ENCODE measurements at places on chromosomes 3 and 15. TPM values are rescaled to one million over a fixed set of nuclear protein-coding genes. Genes with fewer than 3 reads are reported as not detected.

- no peak for DNase-seq
- no peak overlapping the region for H3K27ac ChIP-seq
- H3K27me3 ChIP-seq, result no peaks in the 10 kb centered on the region
- H3K36me3 ChIP-seq, result no peaks in the 10 kb centered on the region
- H3K4me1 ChIP-seq, result no peaks in the 10 kb centered on the region
These were observed 62.2 kb downstream of the PYDC2 start for GRCh38 chr3:191523148-191523547.

- no peaks in the 10 kb centered on the region for H3K4me1 ChIP-seq
- no peaks in the 10 kb centered on the region for H3K27me3 ChIP-seq
- no peak for DNase-seq
- no peak overlapping the region for H3K4me3 ChIP-seq
These were observed 38.9 kb downstream of the MYL3 start for GRCh38 chr3:46824211-46824970.

- no peak overlapping the region for H3K4me3 ChIP-seq
- H3K27ac ChIP-seq, result peak overlapping the region; percentile 65
- H3K27me3 ChIP-seq, result no peaks in the 10 kb centered on the region
- H3K4me1 ChIP-seq, result peaks cover 60% of the 10 kb centered on the region
- DNase-seq, result no peak
These were observed 34.1 kb downstream of the GLB1 start for GRCh38 chr3:33062866-33063265.

The CHRD gene
- 16.1 TPM for total RNA-seq

The CCNB2 gene
- total RNA-seq, result 6.7 TPM

The ALG1L2 gene
- total RNA-seq, result 0.74 TPM

DNA sequence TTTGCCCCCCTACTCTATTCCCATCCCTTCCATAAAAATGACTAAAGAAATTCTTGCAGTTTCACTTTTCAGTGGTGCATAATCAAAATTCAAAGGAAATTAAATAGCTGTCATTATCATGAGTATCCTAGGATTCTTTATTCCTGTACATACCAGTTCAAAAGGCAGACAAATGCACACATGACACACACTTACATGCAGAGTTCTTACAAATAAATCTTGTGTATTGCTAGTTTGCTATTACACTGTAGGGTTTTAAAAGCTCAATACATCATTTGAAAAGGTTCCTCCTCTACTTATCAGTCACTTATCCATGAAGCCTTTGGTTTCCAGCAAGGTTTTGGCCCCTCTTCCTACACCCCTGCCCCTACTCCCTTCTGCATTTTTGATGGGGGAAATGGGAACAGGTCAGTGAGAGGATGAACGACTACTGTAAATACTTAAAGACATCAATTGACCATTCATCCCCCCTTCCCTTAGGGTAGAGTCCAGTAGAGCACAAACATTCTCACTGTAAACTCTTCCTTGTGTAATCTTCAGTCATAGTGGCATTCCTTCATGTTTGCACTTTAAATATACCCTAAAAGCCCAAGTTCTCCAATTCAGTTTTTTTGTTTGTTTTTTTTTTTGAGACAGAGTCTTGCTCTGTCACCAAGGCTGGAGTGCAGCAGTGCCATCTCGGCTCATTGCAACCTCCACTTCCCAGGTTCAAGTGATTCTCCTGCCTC lies 92.6 kb downstream of the SUCLG2 start:
- DNase-seq, result no peak
- no peaks in the 10 kb centered on the region for H3K36me3 ChIP-seq
- H3K27ac ChIP-seq, result no peak overlapping the region
- H3K27me3 ChIP-seq, result no peaks in the 10 kb centered on the region
- no peak overlapping the region for H3K4me3 ChIP-seq

DNA sequence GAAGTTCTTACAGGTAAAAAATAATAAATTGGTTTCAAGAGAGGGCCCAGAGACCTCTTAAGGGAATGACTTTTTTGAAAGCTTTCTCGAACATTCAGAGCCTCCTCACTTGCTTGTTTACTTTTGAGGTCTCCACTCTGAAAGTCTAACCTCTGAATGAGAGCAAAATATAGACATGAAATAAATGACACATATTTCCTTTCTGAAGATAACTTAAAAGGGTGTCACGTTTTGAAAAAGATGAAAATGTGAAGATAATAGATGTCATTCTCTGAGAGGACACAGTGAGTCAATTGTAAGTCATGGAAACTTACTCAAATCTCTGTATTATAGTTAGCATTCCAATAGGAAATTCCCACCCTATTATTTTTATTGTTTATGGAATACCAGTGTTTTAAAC lies 44.6 kb downstream of the HACD2 start:
- H3K4me1 ChIP-seq, result no peaks in the 10 kb centered on the region
- DNase-seq, result no peak
- no peaks in the 10 kb centered on the region for H3K36me3 ChIP-seq
- no peaks in the 10 kb centered on the region for H3K27me3 ChIP-seq

- no peak for DNase-seq
- H3K4me3 ChIP-seq, result no peak overlapping the region
- H3K4me1 ChIP-seq, result peaks cover 79% of the 10 kb centered on the region
These were observed 53.1 kb downstream of the TGFBR2 start for GRCh38 chr3:30659270-30660130.

- peak; percentile 67 for DNase-seq
- no peak overlapping the region for H3K27ac ChIP-seq
- H3K4me3 ChIP-seq, result no peak overlapping the region
- H3K27me3 ChIP-seq, result no peaks in the 10 kb centered on the region
- H3K4me1 ChIP-seq, result no peaks in the 10 kb centered on the region
- H3K36me3 ChIP-seq, result no peaks in the 10 kb centered on the region
These were observed 492.7 kb downstream of the AGBL1 start for GRCh38 chr15:86572368-86572841.

DNA sequence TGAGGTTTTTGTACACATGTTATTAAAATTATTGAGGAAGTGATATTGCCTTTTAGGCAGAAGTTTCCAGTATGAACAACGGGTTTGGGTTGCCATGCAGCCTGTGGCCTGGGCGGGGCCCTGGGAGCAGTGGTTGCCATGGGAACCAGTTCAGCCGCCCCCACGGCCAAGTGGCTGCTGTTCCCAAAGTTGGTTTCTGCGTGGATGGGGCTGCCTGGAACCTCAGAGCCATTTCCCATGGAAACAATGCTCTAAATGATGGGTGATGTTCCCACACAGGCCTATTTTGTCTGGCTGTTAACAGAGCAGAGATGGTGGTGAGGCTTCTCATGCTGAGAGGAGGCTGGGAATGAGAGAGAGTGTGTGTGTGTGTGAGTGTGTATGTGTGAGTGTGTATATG lies 19.5 kb downstream of the MRAS start:
- no peak overlapping the region for H3K4me3 ChIP-seq
- no peaks in the 10 kb centered on the region for H3K36me3 ChIP-seq
- no peaks in the 10 kb centered on the region for H3K27me3 ChIP-seq

- H3K27me3 ChIP-seq, result no peaks in the 10 kb centered on the region
- peak overlapping the region; percentile 86 for H3K27ac ChIP-seq
- H3K4me1 ChIP-seq, result no peaks in the 10 kb centered on the region
- no peak for DNase-seq
- H3K4me3 ChIP-seq, result no peak overlapping the region
These were observed 402.1 kb downstream of the PDCD6IP start for GRCh38 chr3:34200576-34200975.

Data from spleen (tissue), 13 donors.